D721Med (cell line): ENCODE measurements at places on chromosomes 7 and 10.

GRCh38 chr7:82598958-82599357 lies 155.4 kb upstream of the CACNA2D1 start:
- DNase-seq = no peak

DNA sequence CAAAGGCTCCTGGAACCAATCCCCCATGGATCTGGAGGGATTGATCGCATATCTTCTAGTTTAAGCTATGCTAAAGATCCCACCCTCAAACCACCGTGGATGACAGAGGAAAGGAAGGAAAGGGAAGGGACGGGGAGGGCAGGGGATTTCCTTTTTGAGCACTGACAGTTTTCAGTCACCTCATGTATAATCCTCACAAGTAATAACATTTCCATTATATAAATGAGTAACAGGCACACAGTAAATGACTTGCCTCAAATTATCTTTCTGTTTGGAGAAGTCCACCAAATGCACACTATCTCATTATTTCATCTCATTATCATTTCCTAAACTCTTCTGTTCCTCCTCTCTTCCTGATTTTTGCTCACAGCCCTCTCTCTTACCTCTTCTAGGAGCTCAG lies 127.1 kb upstream of the AOAH start:
- no peak for DNase-seq

- no peak for DNase-seq
These were observed 809 bp downstream of the HOXA9 start for GRCh38 chr7:27164367-27165088.

GRCh38 chr10:11434324-11434723 lies 177.1 kb downstream of the USP6NL start:
- no peak for DNase-seq
